A673 (cell line): ENCODE measurements at places on chromosomes 6 and 20. TPM values are rescaled to one million over a fixed set of nuclear protein-coding genes. Genes with fewer than 3 reads are reported as not detected.

Gene KCNK16
- not detected in 2 replicates for total RNA-seq

Gene LZTS3
- 6.1 and 7.5 TPM in 2 replicates for total RNA-seq

Gene SYCP2
- 0.37 and 0.88 TPM in 2 replicates for total RNA-seq

Gene MROH8
- 1.6 and 2.0 TPM in 2 replicates for total RNA-seq

Gene NOX3
- total RNA-seq: not detected in 2 replicates

Gene HMGCLL1
- not detected in 2 replicates for total RNA-seq

Gene FAM83C
- total RNA-seq: not detected in 2 replicates

Gene ELMO2
- 35.3 and 38.5 TPM in 2 replicates for total RNA-seq

Gene HLA-DRA
- not detected in 2 replicates for total RNA-seq

Gene RSPH9
- total RNA-seq: 0.11 TPM in 2 replicates

Gene TGM3
- total RNA-seq: 0.11 TPM in 1 of 2 replicates, not detected in the other

- H3K27ac ChIP-seq: no peak overlapping the region
- no peaks in the 10 kb centered on the region for H3K27me3 ChIP-seq
- H3K4me3 ChIP-seq: no peak overlapping the region
These were observed 137.5 kb downstream of the EYS start for GRCh38 chr6:65569505-65569904.

DNA sequence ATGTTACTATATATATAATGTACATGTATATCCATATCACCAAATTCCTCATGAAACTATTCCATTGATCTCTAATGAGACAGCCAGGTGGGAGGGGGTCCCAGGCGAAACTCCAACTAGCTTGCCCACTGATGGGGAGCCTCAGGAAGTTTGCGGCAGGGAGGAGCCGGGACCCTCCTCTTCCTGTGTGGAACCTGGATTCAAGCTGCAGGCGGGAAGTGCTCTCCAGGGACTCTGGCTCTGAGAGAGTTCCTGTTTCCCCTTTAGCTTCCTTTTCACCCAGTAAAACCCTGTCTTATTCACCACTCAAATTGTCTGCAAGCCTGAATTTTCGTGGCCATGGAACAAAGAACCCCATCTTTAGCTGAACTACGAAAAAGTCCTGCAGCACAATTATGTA lies 152.2 kb downstream of the OPN5 start:
- no peaks in the 10 kb centered on the region for H3K4me1 ChIP-seq
- H3K27ac ChIP-seq: no peak overlapping the region
- no peaks in the 10 kb centered on the region for H3K36me3 ChIP-seq
- H3K4me3 ChIP-seq: no peak overlapping the region
- DNase-seq: peak; percentile 31
- H3K27me3 ChIP-seq: no peaks in the 10 kb centered on the region

GRCh38 chr6:117169781-117170281 lies 95.5 kb upstream of the VGLL2 start:
- peaks cover 4% of the 10 kb centered on the region for H3K27me3 ChIP-seq
- H3K4me3 ChIP-seq: no peak overlapping the region
- H3K4me1 ChIP-seq: no peaks in the 10 kb centered on the region

DNA sequence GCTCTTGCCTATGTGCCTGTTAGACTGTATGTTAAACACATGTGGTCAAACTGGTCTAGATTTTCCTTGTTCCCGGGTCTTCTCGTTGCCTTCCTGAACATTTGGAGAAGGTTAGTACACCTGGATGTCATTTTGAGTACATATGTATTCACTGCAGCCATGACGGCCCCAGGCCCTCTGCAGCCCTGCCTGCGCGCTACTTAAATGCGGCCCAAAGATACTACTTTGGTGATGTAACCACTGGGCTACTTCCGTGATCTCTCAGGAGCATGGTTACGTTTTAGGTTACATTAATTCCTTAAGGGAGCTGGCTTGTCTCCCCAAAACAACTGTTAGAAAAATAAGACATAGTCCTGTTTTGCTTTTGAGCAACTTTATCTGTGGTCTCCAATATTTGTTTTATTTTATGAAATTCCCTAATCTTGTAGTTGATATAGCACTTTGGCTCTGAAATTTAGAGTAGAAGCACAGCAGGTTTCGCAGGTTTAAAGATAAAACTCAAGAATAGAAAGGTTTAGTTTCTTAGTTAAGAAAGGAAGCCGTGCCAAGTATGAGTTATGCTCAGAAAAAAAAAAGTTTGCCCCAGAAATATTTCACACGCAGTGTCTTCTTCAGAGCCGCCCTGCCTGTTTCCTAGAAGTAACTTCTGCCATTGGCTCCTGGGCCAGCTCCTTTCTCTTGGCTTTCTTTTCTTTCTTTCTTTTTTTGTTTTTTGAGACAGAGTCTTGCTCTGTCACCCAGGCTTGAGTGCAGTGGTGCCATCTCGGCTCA lies 38.1 kb downstream of the TIAM2 start:
- no peaks in the 10 kb centered on the region for H3K36me3 ChIP-seq
- DNase-seq: no peak
- no peak overlapping the region for H3K4me3 ChIP-seq
- no peak overlapping the region for H3K27ac ChIP-seq
- H3K27me3 ChIP-seq: no peaks in the 10 kb centered on the region

DNA sequence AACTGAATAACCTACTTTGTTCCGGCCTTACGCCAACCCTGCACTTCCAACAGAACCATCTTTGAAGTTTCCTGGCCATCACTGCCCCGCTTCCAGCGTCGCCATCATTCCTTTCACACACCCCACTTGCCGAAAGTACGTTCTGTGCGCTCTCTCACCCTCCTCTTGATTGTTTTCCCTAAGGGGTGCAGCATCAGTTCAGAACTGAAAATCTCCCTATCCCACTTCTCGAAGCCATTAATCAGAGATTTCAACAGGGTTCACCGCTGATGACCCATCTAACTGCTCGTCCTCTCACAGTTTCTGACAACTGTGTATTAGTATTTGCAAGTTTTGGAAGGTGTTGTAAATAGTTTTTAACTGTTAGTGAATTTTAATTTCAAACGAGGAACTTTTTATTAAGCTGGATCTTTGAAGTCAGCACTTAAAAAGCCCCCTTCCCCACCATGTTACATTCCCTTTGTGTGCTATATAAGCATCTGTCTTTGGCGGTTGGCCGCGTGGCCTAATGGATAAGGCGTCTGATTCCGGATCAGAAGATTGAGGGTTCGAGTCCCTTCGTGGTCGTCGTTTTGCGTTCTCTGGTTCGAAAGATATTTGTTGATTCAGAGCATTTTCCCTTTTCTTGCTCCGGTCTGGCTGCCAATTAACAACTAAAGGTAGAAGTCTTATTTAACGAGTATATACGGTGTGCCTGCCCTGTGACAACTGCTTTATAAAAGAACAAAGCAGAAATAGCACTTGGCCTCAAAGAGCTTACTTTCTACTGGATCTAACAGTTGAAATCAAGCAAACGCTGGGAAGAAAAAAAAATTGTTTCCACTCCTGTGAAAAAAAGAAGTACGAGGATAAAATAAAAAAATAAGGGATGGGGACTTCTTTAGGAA lies 42.6 kb downstream of the TRIM27 start:
- H3K27ac ChIP-seq: peak overlapping the region; percentile 70
- peak overlapping the region; percentile 66 for H3K4me3 ChIP-seq
- peak; percentile 88 for DNase-seq

GRCh38 chr20:38065764-38066375 lies 32.3 kb downstream of the RPRD1B start:
- H3K4me3 ChIP-seq: no peak overlapping the region
- H3K27me3 ChIP-seq: no peaks in the 10 kb centered on the region
- H3K4me1 ChIP-seq: no peaks in the 10 kb centered on the region
- no peak for DNase-seq
- H3K27ac ChIP-seq: no peak overlapping the region

GRCh38 chr20:11687546-11688292 lies 230.0 kb upstream of the BTBD3 start:
- no peaks in the 10 kb centered on the region for H3K36me3 ChIP-seq
- H3K27me3 ChIP-seq: peaks cover 33% of the 10 kb centered on the region
- H3K27ac ChIP-seq: no peak overlapping the region

- H3K4me1 ChIP-seq: no peaks in the 10 kb centered on the region
- no peak for DNase-seq
- no peaks in the 10 kb centered on the region for H3K36me3 ChIP-seq
- H3K4me3 ChIP-seq: no peak overlapping the region
These were observed 45.2 kb upstream of the SMAP1 start for GRCh38 chr6:70622461-70622860.

DNA sequence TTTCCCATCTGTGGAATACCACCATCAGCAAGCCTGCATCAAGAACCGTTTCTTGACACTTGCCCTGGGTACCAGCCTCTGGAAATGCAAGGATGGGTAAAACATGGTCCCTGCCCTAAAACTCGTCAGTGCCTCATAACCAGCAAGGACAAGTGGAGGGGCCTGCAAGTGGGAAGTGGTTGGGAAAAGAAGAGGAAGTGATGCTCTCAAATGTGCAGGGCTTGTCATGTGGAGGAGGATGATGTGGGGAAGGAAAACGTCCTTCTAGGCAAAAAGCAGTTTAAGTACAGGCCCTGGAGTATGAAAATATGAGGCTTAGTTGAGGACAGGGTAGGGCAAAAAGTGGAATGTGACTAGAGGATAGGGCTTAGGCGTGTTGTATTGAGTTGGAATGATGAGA lies 19.0 kb downstream of the RREB1 start:
- H3K27me3 ChIP-seq: no peaks in the 10 kb centered on the region
- H3K27ac ChIP-seq: no peak overlapping the region
- peaks cover 7% of the 10 kb centered on the region for H3K4me1 ChIP-seq
- no peak for DNase-seq
- peaks cover 9% of the 10 kb centered on the region for H3K36me3 ChIP-seq
- H3K4me3 ChIP-seq: no peak overlapping the region

GRCh38 chr6:161489626-161490306 lies 215.9 kb upstream of the AGPAT4 start:
- no peaks in the 10 kb centered on the region for H3K27me3 ChIP-seq
- no peak overlapping the region for H3K4me3 ChIP-seq
- no peaks in the 10 kb centered on the region for H3K4me1 ChIP-seq

DNA sequence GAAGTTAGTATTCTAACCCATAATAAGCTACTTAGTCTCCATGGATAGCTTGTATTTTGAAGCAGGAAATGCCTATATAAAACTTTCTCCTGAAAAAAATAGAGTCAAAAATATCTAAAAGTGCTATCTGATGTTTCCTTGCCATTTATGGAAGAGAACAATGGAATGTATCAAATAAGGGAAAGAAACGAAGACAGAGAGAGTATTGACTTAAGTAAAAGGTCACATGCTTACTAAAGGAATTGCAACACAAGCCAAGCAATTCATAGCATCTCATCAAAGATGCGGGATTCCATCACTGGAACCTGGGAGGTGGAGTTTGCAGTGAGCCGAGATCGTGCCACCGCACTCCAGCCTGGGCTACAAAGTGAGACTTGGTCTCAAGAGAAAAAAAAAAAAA lies 112.9 kb upstream of the DTNBP1 start:
- no peak overlapping the region for H3K27ac ChIP-seq
- DNase-seq: no peak
- no peaks in the 10 kb centered on the region for H3K4me1 ChIP-seq
- H3K27me3 ChIP-seq: no peaks in the 10 kb centered on the region

- H3K36me3 ChIP-seq: no peaks in the 10 kb centered on the region
- H3K27ac ChIP-seq: peak overlapping the region; percentile 91
- H3K4me3 ChIP-seq: peak overlapping the region; percentile 67
- no peaks in the 10 kb centered on the region for H3K27me3 ChIP-seq
These were observed 56.1 kb upstream of the HFE start for GRCh38 chr6:26031151-26031594.

GRCh38 chr20:3515379-3516170 lies 44.8 kb downstream of the ATRN start:
- H3K4me3 ChIP-seq: no peak overlapping the region
- H3K4me1 ChIP-seq: no peaks in the 10 kb centered on the region
- H3K27ac ChIP-seq: no peak overlapping the region
- no peak for DNase-seq
- no peaks in the 10 kb centered on the region for H3K36me3 ChIP-seq

DNA sequence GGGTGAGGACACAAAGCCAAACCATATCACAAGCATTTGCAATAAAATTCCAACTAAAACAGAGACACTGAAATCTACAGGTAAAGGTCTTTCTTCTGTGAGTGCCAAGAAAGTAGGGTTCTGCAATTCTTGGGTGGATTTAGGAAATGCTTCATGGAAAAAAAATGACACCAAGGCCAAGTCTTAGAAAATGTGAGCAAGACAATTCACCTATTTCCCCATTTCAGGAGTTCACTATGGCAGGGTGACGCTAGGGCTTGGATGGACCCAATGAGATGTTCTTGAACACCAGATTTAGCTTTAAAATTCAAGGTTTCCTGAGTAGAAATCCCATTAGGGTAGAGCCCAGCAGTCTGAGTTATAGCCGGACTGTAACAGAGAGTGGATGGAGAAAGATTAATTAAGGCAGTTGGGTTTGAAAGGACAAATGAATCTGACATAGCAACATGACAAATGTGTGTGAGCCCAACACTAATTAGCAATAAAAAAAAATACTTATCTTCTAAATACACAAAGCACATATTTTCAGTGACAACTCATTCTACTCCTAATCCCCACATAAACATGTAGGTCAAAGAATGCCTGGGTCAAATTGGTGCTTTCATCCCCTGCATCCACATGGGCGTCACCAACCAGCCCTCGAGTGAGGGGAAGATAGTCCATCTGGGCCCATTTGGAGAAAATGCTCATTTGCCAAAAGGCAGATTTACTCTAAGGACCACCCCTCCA lies 180.4 kb upstream of the JARID2 start:
- peaks cover 18% of the 10 kb centered on the region for H3K4me1 ChIP-seq
- H3K27me3 ChIP-seq: no peaks in the 10 kb centered on the region
- no peaks in the 10 kb centered on the region for H3K36me3 ChIP-seq
- peak; percentile 41 for DNase-seq
- H3K4me3 ChIP-seq: no peak overlapping the region

DNA sequence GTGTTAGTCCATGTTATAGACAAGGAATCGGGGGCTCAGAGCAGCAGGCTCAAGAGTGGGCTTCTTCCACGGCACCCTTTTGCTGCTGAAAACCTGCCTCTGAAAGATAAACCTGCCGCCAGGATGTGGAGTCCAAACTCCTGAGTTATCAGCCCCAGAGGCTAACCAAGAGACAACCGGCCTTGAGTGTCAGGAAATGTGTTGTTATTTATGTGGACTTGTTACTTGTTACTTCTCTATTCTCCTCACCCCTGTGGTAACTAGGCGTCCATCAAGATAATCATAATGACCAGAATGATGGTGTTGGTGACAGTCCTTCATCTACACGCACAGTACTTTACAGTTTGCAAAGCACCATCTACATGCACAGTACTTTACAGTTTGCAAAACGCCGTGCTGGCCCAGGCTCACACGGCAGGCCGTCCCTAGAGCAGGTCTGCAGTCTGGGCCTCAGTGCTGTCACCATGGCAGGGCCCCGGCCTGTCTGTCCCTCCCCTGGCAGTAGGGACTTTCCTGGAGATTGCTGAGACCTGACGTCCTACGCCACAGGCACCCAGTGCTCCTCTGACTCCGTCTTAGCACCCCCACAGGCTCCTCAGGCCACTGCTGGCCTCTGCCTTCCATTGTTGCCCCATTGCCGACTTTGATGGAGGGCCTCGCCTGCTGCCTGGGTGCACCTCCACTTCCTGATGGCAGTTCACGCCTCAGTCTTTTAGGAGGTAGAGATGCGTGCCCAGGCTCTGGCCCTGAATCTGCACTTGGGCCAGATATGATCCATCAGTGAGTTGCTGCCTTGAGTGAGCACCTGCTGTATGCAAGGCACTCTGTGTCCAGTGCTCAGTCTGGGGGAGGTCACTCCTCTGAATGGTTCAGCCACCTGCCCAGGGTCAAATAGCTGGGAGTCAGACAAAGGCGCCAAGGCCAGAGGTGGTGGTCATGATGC lies 9.1 kb upstream of the BPIFB4 start:
- H3K4me1 ChIP-seq: no peaks in the 10 kb centered on the region
- H3K27me3 ChIP-seq: peaks cover 3% of the 10 kb centered on the region
- H3K27ac ChIP-seq: no peak overlapping the region
- H3K4me3 ChIP-seq: no peak overlapping the region

GRCh38 chr6:98833307-98834059 lies 891 bp upstream of the POU3F2 start:
- peak overlapping the region; percentile 91 for H3K4me3 ChIP-seq
- no peaks in the 10 kb centered on the region for H3K27me3 ChIP-seq
- H3K27ac ChIP-seq: peak overlapping the region; percentile 51
- peaks cover 3% of the 10 kb centered on the region for H3K4me1 ChIP-seq
- peak; percentile 80 for DNase-seq
- no peaks in the 10 kb centered on the region for H3K36me3 ChIP-seq
